ENCODE measurements at places on chromosomes 1 and 21.

DNA sequence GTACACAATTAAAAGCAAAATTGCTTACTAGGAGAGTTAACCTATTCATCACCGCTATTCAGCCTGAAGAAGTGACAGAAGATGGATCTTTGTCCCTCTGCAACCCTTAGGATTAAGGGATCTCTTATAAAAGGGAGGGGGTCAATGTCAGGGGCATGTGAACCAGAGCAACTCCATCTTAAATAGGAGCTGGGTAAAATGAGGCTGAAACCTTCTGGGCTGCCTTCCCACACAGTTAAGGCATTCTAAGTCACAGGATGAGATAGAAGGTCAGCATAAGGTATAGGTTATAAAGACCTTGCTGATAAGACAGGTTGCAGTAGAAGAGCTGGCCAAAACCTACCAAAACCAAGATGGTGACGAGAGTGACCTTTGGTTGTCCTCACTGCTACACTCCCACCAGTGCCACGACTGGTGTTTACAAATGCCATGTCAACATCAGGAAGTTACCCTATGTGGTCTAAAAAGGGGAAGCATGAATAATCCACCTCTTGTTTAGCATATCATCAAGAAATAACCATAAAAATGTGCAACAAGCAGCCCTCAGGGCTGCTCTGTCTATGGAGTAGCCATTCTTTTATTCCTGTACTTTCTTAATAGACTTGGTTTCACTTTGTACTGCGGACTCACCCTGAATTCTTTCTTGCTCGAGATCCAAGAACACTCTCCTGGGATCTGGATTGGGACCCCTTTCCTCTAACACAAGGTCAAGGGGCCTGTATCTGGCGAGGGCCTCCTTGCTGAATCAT is 35.3 kb upstream of the NEK2 start:
- no peak for DNase-seq

DNA sequence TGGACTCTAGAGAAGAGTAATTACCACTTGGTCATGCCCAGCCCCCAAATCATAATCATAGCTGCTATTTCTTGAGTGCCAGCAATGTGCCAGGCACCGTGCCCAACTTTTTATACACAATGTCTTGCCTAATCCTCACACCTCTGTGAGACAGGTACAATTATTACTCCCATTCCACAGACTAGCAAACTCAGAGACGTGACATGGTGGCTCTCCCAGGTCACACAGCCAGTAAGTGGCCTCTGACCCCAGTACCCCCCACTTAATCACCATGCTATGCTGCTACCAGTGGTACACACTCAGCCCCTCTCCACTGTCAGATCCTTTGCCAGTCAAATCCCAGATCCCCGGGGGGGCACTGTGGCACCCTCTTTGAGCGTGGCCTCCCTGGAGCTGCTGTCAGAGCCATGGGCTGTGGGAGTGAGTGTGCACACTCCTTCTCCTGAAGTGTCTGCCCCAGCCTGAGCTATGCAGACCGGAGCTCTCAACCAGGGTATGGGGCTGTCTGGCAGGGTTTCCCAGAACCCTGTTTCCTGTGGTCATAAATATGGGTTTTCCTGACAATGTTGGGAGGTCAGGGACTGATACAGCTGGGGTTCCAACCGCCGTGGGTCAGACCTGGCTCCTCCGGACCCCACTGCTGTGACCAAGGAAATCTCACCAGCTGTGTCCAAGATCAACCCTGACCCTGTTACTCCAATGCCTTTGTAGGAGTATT is 51.8 kb downstream of the LACTBL1 start:
- DNase-seq = no peak

GRCh38 chr1:116434849-116435248 is 61.8 kb downstream of the ATP1A1 start:
- DNase-seq = no peak

DNA sequence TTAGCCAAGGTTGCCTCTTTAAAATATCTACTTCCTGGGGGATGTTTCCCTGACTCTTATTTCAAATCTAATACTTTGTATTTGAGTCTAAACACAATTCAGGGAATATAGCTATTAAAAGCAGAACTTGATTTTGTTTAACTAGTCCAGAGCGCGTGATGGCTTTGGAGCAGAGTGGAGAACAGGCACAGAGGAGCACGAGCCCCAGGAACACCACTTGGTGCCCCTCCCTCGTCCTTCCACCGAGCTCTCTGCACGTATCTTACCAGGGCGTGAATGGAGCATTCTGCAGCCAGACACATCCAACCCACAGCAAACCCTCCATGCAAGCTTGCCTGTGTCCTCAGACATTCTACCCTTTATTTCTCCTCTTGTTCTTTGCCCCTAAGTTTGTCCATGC is 14.1 kb downstream of the KIF26B start:
- DNase-seq = no peak

DNA sequence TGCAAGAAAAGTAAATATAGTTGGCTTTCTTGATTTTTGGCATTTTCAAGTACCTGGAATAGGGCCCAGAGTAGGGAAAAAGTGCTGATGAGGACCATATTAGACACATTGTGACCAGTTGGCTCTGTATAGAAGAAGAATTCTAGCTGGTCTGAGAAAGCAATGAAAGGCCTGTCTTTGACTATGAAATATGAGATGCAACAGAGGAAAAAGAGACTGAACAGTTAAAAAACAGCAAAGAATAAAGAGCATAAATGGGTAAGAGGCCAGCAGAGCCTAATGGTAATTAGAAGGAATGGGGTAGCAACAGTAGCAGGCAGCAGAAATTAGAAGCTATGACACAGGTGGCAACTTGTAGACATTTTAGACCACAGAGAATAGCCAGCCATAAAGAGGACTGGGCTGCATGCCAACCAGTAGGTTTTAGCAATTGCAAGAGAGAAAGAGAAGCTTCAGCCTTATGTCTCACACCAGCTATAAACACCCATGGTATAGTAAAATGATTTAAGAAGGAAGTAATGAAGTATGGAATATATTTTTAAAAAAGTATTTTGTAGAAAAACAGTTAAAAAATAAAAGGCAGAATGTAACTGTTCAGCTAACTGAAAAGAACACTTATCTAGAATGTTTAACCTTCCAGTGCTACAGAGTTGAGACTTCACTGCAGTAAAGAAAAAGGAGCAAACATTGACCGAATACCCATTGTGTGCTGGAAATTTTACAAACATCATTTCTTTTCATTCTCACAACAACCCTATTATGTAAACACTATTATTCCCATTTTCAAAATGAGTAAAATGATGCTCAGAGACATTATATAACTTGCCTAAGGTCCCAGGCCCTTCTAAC is 114.1 kb downstream of the LHX4 start:
- DNase-seq = no peak

- DNase-seq = no peak
Observed at GRCh38 chr1:114033961-114034360, 54.7 kb downstream of the OLFML3 start.

DNA sequence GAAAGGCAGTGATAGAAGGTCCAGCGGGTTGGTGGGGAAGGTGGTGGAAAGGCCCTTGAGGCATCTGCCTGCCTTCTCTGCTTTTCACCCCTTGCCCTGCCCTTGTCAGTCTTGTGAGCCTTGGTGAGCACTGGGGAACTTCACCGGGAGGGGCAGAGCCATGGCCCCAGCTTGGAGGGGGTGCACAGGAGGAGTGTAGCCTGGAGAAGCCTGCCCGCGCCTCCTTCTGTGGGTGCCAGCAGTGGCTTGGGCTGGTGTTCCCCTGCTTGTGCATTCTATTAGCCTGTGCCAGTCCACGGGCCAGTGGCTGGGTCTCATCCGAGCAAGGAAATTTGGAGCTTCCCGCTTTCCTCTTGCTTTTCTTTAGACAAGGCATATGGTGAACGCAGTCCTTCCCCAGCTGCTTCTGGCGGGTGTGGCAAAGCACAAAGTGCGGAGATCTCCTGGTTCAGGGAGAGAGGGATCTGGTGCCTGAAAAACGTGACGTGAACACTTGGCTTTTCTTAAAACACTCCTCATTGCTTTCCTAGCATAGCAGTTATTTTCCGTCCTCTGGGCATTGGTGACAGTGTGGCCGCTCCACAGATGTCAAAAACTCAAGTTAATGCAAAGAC is 10.6 kb upstream of the B3GALT5 start:
- DNase-seq = no peak

DNA sequence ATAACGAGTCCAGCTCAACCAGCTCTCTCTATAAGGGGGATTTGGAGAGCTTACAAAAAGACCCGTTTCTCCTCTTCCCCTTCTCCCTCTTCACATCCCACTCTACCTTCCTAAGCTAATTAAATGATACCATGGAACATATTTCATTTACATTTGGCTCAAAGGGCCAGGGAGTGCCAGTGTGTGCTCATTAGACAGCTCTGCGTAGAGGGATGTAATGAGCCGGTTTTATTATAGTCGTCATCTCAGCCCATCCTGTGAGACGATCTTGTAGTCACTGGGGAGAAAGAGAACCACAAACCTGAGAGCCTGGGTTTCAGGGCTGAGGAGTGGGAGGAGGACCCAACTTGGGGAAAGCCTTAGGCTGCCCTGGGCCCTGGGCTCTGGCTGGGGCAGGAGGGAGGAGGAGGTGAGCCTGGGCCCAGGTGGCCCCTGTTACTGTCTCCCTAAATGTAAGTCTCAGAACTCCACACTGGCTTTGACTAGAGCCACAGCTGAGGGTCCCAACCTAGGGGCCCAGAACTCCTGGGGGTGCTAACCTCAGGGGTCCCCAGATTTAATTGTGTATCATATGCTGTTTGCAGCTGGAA is 354.6 kb downstream of the MATN1 start:
- no peak for DNase-seq

GRCh38 chr1:175862408-175862807 is 119.0 kb upstream of the TNR start:
- DNase-seq = no peak

- no peak for DNase-seq
Observed at GRCh38 chr1:165152109-165152508, 204.4 kb downstream of the LMX1A start.

DNA sequence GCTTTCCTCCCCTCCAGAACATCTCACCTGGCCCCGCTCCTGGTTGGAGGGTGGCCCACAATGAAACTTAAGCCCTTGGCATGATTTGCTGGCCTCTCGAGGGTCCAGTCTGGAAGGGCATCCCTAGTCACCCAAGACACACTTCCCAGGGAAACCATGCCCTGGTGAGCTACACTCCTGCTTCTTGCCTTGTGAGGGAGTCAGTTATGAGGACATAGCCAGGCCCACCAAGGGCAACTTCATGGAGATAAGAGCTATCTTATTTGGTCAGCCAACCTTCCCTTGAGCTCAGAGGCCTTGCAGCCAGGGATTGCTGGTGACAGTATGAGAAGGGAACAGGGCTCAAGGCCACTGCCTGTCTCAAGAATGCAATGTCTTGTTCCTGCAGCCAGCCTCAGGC is 9.7 kb downstream of the TNR start:
- no peak for DNase-seq

DNA sequence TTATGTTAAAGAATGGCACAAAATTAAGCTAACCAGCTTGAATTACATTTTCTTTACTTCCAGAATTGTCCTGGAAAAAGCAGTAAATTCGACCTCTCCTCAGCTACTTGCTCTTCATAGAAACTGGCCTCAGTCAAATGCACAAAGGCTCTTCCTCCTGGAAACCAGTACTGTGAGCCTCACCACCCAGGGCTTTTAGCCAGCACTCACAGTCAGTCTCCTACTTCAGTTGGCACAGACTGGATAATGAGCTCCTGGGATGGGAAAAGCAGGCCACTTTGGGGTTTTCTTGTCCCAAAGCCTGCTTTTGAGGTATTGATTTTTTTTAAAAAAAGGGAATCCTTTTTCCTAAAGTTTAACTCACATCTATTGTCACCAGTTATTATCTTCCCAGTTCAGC is 40.4 kb downstream of the SCYL3 start:
- DNase-seq = no peak
